ENCODE measurements at places on chromosomes 1 and 21.
A peak's percentile ranks its signal among the peaks of the same experiment; 100 is the strongest.

DNA sequence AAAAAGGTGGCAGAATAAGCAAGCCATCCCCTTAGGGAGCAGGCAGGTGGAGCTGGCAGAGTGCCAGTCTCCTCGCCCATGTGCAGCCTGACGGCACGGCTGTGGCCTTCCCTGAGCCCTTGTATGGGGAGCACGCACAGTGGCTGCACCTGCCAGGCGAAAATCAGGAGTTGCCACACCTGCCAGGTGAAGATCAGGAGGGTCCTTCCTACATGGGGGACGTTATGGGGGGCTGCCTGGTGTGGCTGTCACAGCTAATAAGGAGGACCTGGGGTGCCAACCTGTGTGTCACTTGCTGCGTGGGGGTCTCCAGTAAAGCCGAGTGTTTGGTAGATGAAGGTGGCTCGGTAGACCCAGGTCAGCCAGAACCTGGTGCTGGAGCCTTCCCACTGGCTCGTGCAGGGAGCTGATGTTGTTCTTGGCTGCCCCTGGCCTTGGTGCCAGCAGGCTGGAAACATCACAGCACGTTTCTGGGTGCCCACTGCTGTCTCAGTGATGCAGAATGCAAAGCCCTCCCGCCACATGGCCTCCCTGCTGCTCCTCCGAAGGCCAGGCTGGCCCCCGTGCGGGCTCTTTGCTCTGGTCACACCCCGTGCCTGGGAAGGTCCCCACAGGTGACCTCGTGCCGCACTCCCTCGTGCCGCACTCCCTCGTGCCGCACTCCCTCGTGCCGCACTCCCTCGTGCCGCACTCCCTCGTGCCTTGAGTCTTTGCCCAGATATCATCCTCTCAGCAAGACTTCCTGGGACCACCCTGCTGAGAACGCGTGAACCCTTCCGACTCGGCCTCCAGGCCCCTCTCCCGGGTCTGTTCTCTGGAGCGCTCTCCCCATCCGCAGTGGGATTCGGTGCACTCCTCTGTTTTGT, 55.4 kb downstream of the SLC37A1 start:
- DNase-seq = no peak

DNA sequence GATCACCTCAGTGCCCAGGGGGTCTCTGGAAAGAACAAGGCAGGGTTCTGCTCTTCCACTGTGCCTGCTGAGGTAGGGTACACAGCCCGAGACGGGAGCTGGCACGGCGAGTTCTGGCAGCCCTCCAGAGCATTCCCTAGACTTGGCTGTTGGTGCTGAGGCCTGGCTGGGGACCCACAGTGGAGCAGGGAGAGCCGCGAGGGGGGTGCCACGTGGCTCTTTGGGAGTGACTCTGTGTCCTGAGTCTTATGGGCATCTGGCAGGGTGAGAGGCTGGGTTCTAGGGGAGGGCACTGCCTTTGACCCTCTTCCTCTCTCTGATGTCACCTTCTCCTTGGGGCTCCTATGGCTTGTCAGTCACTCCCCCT, 336.4 kb downstream of the CAMTA1 start:
- no peak for DNase-seq

- DNase-seq = no peak
Observed at GRCh38 chr1:29481031-29481430, 244.7 kb downstream of the PTPRU start.

DNA sequence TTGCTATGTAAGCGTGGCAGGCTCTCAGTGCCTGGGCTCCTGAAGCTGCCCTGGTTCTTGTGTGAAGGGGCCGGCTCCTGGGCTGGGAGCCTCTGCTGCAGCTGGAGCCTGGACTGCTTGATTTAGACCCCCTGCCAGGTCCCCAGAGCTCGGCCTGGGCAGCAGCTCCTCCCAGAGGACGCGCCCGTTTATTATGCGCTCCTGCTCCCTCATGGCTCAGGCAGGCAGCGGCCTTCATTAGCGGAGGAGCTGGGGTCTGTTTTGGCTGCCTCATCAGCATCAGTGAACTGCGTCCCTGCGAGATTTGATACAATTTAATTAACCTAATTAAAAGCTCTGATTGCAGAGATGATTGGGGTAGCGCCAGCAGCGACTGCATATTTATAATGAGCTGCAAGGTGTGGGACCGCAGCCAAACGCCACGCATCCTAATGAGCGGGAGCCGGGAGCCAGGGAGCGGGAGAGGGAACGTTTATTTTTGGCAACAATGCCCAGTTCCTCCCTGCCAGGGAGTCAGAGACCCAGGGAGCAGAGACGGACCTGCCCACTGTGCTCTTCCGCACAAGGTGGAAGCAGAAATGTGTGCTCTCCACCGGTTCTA, 16.6 kb downstream of the UTP11 start:
- DNase-seq = no peak

GRCh38 chr1:61109158-61109557, 26.8 kb downstream of the NFIA start:
- no peak for DNase-seq

- DNase-seq = no peak
Observed at GRCh38 chr1:41528106-41528505, 43.6 kb upstream of the EDN2 start.

GRCh38 chr21:37550157-37550556, 183.6 kb downstream of the DYRK1A start:
- DNase-seq = no peak

- no peak for DNase-seq
Observed at GRCh38 chr1:225425201-225425786, 2.5 kb downstream of the LBR start.

DNA sequence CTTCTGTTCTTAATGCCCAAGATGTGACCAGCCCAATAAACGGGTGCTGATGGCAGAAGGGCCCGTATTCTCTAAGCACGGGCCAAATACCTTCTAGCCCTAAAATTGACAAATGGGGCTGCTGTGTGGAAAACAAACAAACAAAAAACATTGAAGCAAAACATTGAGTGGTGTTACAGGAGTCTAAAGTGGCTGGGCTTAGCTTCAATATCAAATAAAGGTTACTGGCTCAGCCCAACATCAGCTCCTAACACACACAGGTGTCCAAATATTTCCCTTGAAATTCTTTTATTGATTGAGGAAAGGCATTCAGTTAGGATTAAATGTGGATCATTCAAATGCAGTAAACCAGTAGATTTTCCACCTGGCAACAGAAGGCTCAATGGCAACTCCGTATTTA, 13.3 kb upstream of the TTF2 start:
- no peak for DNase-seq

- peak; percentile 40 for DNase-seq
Observed at GRCh38 chr1:224851210-224851847, 78.1 kb upstream of the DNAH14 start.

DNA sequence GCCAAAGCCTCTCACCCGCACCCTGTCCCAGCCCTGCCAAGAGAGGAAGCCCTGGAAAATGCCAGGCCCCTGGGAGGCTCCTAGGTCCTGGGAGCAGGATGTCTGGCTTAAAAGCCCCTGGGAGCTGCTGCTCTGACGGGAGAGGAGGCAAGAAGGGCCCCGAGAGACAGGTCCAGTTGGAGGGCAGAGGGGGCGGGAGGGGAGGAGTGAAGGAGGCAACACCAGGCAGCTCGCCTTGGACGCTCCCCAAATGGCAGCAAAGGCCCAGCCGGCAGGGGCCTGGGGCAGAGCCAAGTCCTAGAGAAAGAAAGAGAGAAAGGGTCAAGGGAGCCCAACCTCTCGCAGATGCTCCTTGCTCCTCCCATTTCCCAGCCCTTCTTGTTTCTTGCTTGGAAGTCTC, 6.8 kb downstream of the ETV3L start:
- DNase-seq = no peak

DNA sequence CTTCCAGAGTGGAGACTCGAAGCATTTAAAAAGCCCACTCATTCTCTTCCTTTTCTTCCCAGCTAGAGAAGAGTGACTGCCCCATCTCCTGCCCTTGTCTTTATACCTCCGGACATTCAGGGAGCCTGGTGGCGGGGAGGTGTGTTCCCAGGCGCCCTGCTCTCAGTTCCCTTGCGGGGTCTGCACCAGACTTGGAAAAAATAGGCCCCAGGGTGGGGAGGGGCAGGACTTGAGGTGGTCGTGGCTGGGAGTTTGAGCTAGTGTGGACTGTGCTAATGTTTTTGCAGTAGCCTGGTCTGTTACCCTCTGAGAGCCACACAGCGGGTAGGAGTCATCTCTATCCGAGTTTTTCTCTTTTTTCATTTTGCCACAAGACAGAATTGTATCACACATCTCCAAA, 139.1 kb downstream of the PEX14 start:
- DNase-seq = no peak

DNA sequence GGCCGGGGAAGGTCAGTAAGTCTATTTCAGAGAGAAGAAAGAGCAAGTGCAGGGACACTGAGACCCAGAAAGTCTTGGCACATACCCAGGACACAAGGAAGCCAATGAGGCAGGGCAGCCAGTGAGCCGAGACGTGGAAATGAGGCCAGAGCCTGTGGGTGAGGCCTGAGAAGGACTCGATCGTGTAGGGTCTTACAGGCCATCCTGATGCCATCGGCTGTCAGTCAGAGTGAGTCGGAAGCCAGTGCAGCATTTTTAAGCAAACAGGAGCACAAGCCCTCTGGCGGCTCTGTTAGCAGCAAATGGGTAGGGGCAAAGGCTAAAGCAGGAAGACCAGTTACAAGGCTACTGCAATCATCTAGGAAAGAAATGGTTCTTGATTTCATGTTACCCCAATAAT, 6.1 kb upstream of the GJB3 start:
- DNase-seq = no peak

GRCh38 chr1:170126696-170127095, 19.1 kb upstream of the NTMT2 start:
- no peak for DNase-seq

GRCh38 chr1:162878000-162878596, 17.1 kb upstream of the CCDC190 start:
- no peak for DNase-seq

DNA sequence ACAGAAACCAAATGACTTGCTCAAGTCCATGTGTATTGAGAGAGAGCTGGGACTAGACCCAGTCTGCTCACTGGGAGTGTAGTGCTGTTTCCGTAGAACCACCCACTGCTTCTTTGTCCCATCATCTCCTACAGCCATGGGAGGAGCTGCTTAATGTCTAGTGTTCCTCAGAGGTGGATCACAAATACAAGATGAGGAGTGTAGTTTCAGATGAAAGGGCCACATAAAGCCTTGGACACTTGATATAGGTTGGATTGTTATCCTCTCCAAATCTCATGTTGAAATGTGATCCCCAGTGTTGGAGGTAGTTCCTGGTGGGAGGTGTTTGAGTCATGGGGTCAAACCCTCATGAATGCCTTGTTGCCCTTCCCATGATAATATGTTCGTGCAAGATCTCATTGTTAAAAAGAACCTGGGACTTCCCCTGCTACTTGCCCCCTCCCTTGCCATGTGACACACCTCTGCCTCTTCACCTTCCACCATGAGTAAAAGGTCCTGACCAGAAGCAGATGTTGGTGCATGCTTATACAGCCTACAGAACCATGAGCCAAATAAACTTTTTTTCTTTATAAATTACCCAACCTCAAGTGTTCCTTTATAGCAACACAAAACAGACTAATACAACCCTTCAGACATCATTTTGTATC, 127.5 kb upstream of the DNAH14 start:
- DNase-seq = no peak

GRCh38 chr1:51708911-51709760, 92.2 kb downstream of the OSBPL9 start:
- no peak for DNase-seq

- no peak for DNase-seq
Observed at GRCh38 chr1:180385144-180385543, 117.2 kb downstream of the ACBD6 start.

DNA sequence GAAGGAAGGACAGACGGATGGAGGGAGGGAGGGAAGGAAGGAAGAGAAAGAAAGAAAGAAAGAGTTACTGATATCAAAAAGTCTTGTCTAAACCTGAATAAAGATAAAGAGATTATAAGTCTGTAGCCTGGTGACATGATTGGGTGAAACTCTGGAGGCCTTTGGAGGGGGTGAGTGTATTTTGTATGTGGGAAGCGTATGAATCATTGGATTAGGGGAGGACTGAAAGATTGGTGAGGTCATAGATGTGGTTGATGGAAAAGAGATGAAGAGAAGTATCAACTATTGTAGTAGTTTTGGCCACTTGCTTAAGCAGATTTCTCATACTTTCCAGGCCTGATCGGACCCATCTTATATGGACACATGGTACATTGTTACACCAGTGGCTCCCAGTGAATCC, 11.5 kb upstream of the KCNJ6 start:
- DNase-seq = no peak

DNA sequence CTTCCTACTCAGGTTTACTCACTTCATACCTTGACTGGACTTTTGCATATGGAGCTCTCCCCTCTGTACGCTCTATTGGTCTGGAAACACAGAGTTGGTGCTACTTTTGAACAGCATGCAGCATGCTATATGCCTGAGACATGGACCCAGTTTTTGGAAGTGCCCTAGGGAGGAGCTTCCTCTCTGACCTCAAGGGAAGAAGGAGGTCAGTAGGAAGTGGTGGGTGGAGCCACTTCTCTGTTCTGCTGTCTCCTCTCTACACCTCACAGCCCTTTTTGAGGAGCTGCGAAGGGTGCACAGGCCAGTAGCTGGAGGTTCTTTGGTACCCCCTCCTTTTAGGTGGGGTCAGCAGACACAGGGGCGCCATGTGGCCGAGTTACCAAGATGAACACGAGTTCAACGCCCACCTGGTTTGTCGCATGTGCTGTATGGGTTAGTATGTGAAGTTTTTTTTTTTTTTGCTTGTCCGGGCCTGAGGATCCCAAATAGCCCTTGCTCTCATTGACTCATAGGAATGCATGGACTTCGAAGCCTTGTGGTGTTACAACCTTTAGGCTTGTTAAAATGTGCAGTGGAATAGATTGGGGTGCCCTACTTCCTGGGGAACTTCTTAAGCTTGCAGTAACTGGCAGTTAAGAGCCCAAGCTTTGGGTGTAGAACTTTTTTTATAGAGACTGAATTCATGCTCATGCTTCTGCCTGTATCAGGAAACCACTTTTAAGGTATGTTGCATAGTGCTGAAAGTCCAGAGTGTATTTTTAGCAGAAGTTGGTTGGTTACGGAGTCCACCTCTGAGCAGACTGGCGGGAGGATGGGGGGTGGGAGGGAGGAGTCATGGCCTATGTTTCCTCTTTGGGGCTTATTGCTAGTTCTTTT, 10.7 kb downstream of the MACF1 start:
- DNase-seq = peak; percentile 64

DNA sequence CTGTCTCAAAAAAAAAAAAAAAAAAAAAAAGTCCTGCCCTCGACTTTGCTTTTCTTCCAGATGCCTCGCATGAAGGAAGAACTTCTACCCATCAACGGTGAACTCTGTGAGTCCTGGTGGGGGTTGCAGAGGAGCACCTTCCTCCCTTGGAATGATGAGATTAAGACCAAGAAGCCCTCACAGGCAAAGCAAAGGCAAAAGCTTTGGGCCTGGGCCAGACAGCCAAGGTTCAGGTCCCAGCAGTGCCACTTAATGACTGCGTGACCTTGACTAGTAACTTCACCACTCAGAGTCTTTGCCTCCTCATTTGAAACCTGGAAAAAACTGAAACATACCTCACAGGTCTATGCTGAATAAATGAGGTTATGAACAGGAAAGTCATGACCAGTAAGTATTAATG, 55.5 kb downstream of the ZSCAN20 start:
- no peak for DNase-seq

GRCh38 chr1:172268237-172268636, 152.2 kb upstream of the C1orf105 start:
- DNase-seq = no peak
